HCT116 (cell line): ENCODE measurements at places on chromosomes 2 and 18.

- no peak for DNase-seq
Measured at GRCh38 chr2:232871418-232871834, 1.4 kb downstream of the SNORC start.

- DNase-seq = no peak
Measured at GRCh38 chr18:10482363-10482984, 28.0 kb downstream of the APCDD1 start.

- no peak for DNase-seq
Measured at GRCh38 chr2:144642856-144643255, 122.9 kb upstream of the ZEB2 start.

DNA sequence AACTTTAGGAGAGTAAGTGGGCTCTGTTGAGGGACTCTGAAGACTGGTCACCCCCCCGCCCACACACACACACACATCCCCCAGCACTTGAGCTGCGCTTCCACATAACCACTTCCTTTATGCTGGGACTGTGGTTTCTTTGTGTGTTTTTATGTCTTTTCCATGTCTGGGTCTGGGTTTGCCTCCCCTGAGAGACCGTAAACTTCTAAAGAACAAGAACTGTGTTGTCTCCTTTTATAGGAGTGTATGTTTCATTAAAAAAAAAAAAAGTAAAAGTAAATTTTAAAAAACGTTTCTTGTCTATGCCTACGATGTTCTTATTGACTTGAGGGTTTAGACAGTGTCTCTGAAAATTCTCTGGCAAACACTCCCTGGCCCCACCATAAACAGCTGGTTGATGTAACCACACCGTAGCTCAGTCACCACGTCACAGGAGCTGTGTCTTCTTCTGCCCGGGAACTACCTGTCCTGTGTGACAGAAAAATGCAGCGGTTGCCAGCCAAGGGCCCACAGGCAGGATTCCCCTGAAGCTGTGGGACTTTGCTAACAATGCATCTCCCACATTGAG lies 68.0 kb downstream of the KLHL29 start:
- no peak for DNase-seq

- no peak for DNase-seq
Measured at GRCh38 chr18:36561046-36561445, 263.5 kb downstream of the FHOD3 start.

DNA sequence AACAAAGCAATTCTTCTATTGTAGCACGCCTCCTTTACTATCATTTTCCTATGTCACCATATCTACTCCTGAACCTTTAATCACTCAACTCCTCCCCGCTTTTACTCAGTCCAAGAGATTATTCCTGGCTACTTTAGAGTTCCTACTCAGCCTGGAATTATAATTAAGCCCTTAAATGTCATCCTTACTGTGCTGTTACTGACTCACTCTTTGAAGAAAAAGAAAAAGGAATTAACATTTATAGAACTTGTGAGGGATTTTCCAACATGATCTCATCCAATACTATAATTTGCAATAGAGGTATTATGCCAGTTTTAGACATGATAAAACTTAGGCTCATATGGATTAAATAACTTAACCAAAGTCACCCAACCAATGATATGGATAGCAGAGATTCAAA lies 61.7 kb downstream of the CCDC88A start:
- no peak for DNase-seq

DNA sequence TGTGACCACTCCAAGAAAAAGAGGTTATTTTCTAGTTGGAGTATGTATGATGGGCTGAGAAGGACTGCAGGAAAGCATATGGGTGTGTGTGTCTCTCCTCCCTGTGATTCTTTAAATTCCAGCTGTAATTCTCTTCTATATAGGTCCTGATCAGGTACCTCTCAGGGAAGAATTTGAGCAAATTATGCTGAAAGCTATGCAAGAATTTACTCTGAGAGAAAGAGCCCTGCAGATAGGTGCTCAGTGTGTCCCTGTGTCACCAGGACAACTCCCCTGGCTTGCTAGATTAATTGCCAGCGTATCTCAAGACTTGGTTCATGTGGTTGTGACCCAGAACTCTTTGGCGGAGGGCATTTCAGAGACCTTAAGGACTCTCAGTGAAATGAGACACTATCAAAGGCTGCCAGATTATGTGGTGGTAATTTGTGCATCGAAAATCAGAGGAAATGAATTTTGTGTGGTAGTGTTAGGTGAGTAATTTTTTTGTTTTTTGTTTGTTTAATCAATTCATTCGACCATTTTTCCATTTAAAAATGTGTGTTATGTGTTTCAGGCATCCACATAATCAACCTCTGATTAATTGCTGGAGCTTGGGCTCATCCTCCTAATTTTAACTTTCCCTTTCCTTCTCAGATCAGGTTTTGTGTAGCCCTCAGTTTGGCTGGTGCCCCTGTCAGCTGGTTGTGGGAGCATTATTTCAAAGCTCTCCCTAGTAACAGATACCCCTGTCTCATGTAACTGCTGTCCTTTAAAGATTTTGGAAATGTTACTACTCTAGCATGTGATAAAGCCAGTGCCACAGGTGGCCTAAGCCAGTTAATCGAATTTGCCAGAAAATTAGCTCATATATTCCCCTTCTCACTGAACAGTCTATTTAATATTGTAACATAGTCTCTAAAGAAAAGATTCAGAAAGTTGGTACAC lies 150.9 kb downstream of the ESCO1 start:
- DNase-seq = no peak

DNA sequence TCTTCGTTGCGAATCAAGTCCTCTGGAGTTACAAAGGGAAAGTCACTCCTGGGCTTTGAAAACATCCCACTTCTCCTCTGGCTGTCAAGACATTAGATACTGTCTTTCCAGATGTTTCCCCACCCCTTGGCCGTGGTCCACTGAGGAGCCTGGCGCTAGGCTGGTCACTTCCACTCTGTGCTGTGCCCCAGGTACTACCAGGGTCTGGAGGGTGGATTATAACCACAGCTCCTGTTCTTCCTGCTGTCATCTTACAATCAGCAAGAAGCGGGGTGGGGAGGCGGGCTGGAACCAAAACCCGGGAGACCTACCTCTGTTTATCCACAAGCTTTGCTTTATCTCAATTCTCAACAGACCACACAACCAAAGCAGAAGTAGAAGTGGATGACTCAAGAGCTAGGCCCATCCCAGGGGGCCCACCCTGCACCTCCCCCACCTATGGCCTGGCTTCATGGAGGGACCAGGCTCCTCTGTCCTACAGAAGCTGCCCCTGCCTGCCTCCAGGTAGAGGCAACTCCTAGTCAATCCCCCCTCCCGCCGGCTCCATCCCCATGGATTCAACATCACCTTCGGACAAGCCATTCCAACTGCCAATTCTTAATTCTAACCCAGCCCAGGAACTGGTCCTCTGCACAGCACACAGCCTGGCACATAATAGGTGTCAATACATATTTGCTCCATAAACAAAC lies 17.8 kb downstream of the SMAD7 start:
- DNase-seq = no peak

- no peak for DNase-seq
Measured at GRCh38 chr2:240618776-240619175, 6.5 kb upstream of the GPR35 start.

- peak; percentile 58 for DNase-seq
Measured at GRCh38 chr2:164992818-164993217, 37.5 kb upstream of the SLC38A11 start.

DNA sequence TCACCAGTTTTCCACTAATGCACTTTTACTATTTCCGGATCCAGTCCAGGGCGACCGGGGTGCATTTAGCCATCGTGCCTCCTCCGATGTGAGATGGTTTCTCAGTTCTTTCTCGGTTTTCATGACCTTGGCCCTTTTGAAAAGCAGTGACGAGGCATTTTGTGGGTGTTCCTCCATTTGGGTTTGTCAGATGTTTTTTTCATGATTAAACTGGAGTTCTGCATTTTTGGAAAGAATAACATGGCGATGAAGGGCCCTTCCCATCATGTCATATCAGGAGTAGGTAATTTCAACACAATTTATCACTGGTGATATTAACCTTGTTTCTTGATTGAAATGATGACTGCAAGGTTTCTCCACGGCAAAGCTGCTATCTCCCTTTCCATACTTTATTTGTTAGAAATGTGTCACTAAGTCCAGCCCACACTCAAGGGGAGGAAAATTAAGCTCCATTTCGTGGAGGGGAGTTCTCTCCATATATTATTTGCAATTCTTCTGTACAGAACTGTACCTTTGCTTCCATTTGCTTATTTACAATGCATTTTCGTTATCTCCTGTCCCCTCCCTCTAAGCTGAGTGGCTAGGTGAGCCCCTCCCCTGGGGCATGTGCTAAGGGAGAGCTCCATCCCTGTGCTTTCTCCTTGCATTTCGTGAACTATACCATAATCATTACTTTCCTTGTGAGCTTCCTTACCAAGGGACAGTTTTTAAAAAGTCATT lies 8.9 kb upstream of the KLF11 start:
- no peak for DNase-seq

- no peak for DNase-seq
Measured at GRCh38 chr2:88492002-88492401, 39.5 kb upstream of the FOXI3 start.

GRCh38 chr2:96601382-96602292 lies 36.5 kb downstream of the KANSL3 start:
- DNase-seq = no peak

GRCh38 chr2:43424262-43425207 lies 171.3 kb downstream of the THADA start:
- DNase-seq = no peak
